ENCODE measurements at places on chromosomes 2 and 18.

DNA sequence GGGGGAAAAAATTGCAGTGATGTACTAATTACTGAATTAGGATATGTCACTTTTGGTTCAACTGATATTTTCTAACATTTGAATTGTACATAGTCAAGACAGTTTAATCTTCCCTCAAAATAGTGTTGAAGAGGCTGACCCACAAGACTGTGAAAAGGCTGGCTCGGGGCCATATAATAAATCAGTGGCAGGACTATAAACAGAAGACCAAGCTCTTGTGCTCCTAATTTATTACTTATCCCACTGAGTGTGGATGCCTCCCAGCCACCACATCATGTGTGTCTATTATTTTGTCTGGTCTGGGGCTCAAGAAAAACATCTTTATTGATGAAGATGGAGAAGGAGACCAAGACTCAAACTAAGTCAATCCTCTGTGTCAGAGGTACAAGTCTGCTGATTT, 64.4 kb downstream of the PLEKHM3 start:
- no peak for DNase-seq

- no peak for DNase-seq
Observed at GRCh38 chr18:32380559-32380958, 90.1 kb downstream of the GAREM1 start.

DNA sequence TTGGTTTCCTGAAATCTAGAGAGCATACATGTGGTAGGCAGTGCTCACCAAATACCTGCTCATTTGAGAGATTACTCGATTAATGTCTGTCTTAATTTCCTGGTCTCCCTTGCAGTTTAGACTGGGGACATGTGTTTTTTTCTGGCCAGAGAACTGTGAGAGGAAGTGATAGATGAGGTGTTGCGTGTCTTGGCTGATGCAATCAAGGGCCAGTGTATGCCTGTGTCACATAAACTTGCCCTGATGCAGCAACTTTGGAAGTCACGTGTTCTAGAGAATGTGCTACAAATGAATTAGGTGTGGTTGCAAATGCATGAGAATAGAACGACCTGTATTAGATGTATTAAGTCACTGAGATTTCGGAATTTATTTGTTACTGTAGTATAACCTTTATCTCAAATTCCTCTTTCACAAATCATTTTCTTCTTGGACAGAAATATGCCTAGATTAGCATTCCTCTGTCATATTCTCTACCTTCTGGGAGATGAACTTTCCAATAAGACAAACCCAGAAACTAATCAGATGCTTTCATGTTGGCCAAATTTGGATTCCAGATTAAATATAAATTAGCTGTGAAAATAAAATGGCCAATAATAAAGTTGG, 9.9 kb upstream of the IL1A start:
- DNase-seq = no peak

DNA sequence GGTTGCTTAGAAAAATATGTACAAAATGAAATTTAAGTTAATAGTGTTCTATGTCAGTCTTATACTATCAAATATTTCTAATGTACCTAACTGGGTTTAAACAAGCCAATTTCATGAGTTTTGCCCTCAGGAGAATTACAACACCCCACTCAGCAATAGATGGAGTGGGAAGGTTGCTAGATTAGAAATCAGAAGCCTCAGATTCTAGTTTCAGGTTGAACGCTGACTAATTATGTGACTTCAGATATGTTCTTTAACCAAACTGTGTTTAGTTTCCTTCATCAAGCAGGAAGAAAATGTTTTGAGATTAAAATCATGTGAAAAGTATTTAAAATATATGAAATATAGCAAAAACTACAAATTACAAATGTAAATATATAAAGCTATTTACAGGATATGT, 133.8 kb upstream of the KCNH7 start:
- no peak for DNase-seq

- DNase-seq = no peak
Observed at GRCh38 chr2:147495734-147496133, 349.1 kb upstream of the ACVR2A start.

- DNase-seq = no peak
Observed at GRCh38 chr2:17805166-17805565, 11.1 kb upstream of the MSGN1 start.

GRCh38 chr18:78726326-78727056, 253.1 kb upstream of the SALL3 start:
- DNase-seq = no peak

GRCh38 chr18:74622072-74622471, 24.4 kb downstream of the ZNF407 start:
- no peak for DNase-seq

GRCh38 chr2:149018981-149019380, 19.5 kb upstream of the LYPD6B start:
- DNase-seq = no peak

DNA sequence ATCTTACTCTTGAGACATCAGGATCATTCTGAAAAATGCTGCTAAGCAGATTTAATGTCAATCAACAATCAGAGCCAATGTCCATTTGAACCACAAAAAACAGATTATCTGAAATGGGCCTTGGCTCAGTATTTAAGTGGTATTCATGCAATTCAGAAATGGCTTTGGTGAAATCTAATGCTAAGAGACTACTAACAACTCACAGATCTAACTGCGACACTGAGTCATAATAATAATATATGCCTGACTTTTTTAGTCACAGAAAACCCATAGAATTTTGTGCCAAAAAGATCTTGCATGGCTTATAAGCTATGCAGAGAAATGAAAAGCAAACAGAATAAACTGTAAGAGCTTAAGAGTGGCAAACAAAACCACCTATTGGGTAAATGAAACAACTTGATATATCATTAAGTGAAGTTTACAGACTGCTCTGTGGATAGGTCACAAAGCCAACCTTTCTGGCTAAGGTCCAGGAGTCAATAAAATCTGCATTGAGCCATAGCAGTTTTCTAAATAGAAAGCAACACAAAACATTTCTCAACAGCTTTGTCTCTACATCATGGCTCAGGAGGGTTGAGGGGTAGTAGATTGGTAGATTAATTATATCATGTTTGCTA, 234.3 kb downstream of the LRATD1 start:
- no peak for DNase-seq

- DNase-seq = no peak
Observed at GRCh38 chr2:99845296-99845695, 297.1 kb downstream of the AFF3 start.

DNA sequence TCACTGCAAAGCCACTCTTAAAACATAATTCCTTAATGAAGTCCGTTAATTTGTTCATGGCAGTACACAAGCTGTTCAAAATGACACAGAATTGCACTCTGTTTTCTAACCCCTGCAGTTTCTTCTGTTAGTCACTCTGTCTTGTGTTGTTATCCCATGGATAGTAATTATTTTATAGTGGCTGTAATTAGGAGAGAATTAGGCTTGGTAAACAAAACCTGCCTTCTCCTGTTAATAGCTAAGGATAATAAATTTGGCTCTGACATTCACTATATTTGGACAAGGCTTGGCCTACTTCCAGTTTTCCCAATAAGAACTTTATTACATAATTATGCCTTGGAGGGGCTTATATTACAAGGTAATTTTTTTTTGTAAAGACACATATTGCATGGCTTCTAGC, 330.3 kb upstream of the FIGN start:
- no peak for DNase-seq

- no peak for DNase-seq
Observed at GRCh38 chr2:96684883-96685576, 42.5 kb downstream of the FER1L5 start.

- DNase-seq = peak; percentile 94
Observed at GRCh38 chr2:219253753-219254589, at the start of gene TUBA4A. Gene TUBA4A, minus strand, starts transcription at chr2:219253918. Its CDS starts 60 bp downstream, at chr2:219253858.

GRCh38 chr2:166609183-166609959, 115.3 kb upstream of the SCN7A start:
- DNase-seq = no peak

DNA sequence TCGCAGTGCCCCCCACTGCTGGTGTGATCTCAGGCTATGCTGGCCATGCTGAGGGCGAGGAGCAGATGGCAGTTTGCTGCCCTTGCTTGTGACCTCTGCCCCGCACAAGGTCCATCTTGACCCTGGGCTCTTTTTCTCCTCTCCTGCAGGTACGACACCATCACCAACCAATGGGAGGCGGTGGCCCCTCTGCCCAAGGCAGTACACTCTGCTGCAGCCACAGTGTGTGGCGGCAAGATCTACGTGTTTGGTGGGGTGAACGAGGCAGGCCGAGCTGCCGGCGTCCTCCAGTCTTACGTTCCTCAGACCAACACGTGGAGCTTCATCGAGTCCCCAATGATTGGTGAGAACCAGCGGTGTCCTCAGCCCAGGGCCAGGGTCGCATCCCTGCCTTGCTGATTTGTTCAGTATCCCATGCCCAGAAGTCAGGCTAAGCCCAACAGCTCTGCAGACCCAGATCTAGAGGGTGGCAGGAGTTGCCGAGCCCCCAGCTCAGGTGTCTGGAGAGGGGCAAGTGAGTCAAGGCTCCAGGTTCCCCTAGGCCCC, 223.8 kb downstream of the ATAD2B start:
- DNase-seq = no peak

- no peak for DNase-seq
Observed at GRCh38 chr2:166610913-166611305, 116.9 kb upstream of the SCN7A start.

DNA sequence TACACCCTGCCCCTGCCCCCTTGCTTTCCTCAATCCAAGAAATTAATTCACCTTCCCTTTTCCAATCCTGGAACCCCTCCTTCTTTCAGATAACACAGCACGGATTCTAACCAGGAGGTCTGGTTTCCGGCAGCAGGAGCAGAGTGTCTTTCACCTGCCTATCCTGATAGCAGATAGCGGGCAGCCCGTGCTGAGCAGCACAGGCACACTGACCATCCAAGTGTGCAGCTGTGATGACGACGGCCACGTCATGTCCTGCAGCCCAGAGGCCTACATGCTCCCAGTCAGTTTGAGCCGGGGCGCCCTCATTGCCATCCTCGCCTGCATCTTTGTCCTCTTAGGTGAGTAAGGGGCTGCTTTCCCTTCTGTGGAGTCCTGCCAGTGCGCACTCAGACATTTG, 216.7 kb downstream of the CDH20 start:
- DNase-seq = no peak

DNA sequence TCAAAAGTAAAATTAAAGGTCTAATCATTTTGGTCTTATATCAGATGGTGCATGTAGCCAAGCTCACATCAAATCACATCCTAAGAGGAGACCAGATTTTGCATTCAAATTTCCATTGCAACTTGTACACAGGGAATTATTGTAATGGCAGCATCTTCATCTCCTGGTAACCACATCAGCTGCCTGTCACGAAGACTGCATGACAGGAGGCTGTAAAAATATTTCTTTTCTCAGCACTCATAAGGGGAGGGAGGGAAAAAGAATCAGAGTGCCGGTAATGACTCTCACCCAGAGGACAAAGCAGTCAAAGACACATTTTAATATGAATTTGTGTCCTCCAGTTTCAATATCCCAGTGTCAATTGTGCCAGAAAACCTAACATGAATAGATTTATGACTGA, 216.7 kb downstream of the TMEM163 start:
- no peak for DNase-seq

- no peak for DNase-seq
Observed at GRCh38 chr2:36456227-36457175, 100.9 kb downstream of the CRIM1 start.

- DNase-seq = no peak
Observed at GRCh38 chr2:45141883-45142866, 132.9 kb upstream of the SIX2 start.

DNA sequence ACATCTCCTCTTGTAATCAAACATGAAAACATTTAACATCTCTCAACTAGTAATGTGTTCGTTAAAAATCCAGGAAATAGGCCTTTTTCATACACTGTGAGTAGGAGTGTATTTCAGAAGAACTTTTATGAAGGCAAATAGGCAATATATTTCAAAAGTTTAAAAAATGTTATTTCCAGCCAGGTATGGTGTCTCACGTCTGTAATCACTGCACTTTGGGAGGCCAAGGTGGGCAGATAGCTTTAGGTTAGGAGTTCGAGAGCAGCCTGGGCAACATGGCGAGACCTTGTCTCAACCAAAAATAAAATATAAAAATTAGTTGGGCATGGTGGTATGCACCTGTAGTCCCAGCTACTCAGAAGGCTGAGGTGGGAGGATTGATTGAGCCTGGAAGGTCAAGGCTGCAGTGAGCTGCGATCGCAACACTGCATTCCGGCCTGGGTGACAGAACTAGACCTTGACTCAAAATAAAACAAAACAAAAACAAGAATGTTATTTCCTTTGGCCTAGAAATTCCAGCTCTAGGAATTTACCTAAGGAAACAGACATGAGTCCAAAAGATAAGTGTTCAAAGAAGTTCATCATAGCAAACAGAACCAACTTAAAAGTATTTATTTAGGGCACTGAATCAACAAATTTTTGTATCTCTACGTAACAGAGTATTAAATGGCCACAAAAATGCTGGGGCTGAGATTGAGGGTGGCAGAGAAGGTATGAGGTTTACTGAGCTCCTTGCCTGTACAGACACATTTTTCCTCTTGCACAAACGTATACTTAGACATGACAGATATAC, 14.9 kb downstream of the RBKS start:
- DNase-seq = no peak

- no peak for DNase-seq
Observed at GRCh38 chr2:173997753-173998152, 32.6 kb upstream of the SP3 start.

- DNase-seq = no peak
Observed at GRCh38 chr2:43461453-43462073, 134.3 kb downstream of the THADA start.

DNA sequence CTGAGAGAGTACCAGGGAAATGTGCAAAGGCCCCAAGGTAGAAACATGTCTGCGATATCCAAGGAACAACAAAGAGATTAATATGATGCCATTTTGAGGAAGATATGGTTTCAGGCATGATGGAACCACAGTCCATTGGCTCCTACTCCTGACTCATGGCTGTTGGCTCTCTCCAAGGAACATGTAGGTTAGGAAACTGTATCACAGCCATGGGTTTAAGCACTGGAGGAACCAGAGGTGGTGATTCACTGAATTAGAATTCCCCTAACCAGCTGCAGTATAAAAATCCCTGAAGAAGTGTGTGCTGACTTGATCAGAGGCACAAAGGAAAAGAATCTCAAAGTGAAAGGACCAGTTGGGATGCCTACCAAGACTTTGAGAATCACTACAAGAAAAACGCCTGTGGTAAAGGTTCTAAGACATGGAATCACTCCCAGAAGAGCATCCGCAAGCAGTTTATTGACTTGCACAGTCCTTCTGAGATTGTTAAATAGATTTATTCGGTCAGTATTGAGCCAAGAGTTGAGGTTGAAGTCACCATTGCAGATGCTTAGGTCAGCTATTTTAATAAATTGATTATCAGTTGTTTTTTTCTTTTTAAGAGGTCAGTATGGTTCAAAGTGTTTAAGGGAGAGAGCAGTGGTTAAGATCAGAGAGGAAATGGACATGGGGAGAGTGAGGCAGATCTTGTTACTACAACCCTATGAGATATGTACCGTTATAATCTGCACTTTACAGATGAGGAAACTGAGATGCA, 110.7 kb upstream of the OTX1 start:
- DNase-seq = no peak

- no peak for DNase-seq
Observed at GRCh38 chr2:99878581-99879350, 263.6 kb downstream of the AFF3 start.

- no peak for DNase-seq
Observed at GRCh38 chr2:104140361-104140760, 713.6 kb upstream of the POU3F3 start.

GRCh38 chr2:85522090-85522647, 16.8 kb upstream of the MAT2A start:
- DNase-seq = no peak
